GM19239 (cell line): ENCODE measurements at places on chromosomes 2 and 18.

DNA sequence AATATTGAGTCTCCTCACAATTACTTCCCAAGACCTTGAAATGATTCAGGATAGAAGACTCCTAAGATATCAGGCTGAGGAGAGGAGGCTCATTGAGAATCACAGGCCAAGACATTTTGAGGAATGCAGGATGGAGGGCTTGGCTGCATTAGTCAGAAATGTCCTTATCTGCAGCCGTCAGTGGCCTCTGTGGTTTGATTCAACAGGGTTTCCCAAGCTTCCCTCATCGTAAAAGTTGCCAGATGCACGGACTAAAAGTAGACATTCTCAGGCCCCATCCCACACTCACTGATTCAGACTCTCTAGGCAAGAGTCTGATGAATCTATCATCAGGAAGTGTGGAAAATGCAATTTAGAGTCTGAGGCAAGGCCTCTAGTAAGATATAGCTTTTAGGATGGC, 34.0 kb upstream of the TMEM178A start:
- DNase-seq: no peak

DNA sequence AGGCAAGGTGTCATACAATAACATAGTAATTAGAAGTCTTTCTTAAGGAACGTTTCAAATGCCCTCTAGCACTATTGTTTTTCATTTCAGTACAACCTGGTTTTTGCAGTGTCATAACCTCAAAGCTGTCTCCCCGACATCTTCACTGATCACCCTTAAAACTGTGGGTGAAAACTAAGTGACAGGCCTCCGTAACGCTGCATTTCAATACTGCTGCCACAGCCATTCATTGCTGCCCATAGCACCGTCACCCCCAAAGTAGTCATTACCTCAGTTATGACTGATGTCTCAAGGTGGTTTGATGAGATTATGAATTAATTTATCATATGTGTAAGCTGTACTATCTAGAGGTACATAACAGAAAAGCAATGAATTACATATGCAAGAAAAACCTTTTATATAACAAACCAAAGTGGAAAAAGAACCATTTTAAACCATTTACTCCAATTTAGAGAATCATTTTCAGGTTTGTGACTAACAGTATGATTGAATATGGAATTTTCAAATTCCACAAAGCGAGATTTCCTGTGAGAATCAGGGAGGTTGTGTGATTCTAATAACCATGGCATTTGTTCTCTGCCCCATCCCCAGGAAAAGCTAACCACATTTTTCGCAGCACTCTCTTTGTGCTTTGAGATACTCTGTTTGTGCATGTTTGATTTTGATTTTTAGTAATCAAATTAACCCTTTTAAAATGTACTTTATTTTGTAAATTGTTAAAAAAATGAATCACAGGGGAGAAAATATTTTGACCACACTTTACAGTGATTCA, 263.0 kb downstream of the PTGR3 start:
- no peak for DNase-seq

GRCh38 chr2:101041413-101041812, 39.3 kb downstream of the RPL31 start:
- no peak for DNase-seq

- no peak for DNase-seq
Observed at GRCh38 chr2:223300326-223300725, 248.3 kb downstream of the KCNE4 start.

GRCh38 chr2:205733648-205734047, 51.3 kb downstream of the NRP2 start:
- no peak for DNase-seq

GRCh38 chr18:75844146-75844545, 416.6 kb upstream of the SMIM21 start:
- no peak for DNase-seq

- no peak for DNase-seq
Observed at GRCh38 chr2:154945984-154946383, 247.5 kb downstream of the KCNJ3 start.

DNA sequence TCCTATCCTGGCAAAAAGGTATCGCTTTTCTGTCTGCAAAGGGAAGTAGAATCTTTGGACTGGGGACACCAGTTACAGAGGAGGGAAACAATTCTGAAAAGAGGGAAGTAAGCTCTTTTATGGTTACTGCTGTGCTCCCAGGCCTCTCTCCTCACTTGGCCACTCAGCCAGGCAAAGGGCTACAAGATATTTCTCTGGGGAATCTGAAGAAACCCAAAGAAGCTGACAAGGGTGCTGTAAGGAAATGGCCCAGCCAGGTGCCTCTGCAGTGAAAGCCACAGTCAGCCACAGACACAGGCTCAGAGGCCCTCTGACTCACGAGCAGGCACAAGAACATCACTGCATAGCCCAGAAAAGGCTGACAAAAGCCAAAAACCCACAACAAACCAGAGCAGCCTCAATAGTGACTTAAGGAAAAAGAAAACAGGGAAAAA, 5.8 kb downstream of the HDLBP start:
- peak; percentile 28 for DNase-seq

GRCh38 chr2:9991221-9991620, 39.7 kb downstream of the GRHL1 start:
- no peak for DNase-seq

DNA sequence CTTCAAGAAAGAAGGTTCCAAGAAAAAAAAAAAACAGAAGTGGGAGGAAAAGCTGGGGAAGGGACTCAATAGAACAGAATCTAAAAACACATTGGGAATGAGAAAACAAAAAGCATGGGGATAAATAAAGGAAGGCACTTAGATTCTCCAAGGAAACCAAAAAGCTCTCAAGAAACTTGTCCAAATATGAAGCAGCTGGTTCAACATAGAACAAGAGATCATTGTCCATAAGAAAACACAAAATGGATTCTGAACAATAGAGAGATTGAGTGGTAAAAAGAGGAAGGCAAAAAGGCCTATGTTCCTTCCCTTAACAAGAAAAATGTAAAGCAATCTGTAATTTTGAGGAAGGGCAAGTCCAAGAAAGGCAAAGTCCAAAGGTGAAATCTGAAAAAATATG, 32.9 kb upstream of the ALK start:
- no peak for DNase-seq

DNA sequence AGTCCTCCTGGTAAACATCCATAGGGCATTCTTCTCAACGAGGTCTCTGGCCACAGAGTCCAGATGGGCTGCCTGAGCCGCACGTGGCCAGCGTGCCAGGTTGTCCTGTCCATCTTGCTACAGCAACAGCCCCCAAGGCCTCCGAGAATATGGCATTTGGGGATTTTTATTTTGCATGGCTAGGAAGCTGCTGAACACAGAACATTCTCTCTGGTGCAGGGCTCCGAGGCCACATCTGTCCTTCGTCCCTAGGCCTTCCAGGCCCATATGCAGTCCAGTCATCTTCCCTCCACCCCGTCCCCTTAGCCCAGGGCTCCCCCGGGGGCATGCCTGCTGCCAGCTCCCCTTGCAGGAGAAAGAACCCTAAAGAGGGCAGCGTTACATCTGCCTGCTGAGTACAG, 2.3 kb downstream of the HDAC4 start:
- no peak for DNase-seq
